ENCODE measurements at places on chromosomes 6 and 20. TPM values are rescaled to one million over a fixed set of nuclear protein-coding genes. Genes with fewer than 3 reads are reported as not detected.

DNA sequence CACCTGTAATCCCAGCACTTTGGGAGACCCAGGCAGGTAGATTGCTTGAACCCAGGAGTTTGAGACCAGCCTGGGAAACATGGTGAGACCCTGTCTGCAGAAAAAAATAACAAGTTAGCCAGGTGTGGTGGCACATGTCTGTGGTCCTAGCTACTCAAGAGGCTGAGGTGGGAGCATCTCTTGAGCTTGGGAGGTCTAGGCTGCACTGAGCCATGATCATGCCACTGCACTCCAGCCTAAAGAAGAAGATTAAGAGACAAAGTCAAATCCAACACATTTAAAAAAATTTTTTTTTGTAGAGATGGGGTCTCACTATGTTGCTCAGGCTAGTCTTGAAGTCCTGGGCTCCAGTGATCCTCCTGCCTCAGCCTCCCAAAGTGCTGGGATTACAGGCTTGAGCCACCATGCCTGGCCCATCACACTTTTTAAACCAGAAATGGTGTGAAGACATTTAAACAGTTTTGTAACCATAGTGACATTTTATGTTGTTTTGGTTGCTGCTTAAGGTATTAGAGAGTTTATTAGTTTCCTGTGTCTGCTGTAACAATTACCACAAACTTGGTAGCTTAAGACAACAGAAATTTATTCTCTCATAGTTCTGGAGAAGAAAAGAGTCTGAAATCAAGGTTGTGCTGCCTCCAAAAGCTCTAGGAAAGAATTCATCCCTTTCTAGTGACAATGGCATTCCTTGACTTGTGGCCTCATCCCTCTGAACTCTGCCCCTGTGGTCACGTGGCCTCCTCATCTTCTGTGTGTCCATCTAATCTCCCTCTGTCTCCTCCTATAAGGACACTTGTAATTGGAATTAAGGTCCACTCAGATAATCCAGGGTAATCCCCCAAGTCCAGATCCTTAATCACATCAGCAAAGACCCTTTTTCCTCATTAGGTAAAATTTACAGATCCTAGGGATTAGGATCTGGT, 104.6 kb upstream of the TNFAIP3 start:
- no peak for DNase-seq

The SIRPB2 gene
- total RNA-seq = 5.4 TPM

GRCh38 chr6:32973144-32974015, 5.0 kb downstream of the BRD2 start:
- no peak for DNase-seq

DNA sequence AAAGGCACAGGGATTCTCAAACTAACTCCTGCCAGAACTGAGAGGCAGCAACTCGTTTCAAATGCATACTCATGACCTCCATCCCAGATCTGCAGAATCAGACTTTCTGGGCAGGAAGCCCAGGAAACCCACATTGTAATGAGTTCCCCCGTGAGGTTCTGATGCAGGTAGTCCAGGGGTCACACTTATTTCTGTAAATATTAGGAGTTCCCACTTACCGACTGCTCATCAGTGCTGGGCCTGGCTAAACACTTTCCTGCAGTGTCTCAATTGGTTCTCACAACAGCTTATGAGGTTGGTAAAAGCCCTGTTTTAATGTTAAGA, 11.6 kb downstream of the DUSP15 start:
- DNase-seq = no peak

The PRIM2 gene
- total RNA-seq = 11.7 TPM
